ENCODE measurements at places on chromosomes 6 and 20.

- DNase-seq: no peak
These were observed 77.1 kb downstream of the CBFA2T2 start for GRCh38 chr20:33566781-33567603.

DNA sequence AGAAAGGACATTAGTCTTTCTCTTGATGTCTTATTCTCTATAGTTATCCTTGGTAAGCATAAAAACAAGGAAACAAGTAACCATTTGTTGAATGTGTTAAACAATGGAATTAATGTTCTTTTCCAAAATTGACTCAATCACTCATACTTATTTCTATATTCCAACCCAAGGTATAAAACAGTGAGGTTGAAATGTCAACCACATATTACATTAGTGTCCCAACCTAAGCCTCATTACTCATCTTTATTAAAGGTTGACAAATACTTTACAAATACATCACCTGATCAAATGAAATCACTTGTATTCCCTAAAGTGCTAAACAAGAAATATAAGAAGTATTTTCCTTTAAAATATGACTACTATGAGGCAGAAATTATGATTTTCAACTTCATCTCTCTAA, 100.5 kb downstream of the ASCC3 start:
- DNase-seq: no peak

GRCh38 chr20:47173596-47174216, 182.8 kb downstream of the ZMYND8 start:
- no peak for DNase-seq

DNA sequence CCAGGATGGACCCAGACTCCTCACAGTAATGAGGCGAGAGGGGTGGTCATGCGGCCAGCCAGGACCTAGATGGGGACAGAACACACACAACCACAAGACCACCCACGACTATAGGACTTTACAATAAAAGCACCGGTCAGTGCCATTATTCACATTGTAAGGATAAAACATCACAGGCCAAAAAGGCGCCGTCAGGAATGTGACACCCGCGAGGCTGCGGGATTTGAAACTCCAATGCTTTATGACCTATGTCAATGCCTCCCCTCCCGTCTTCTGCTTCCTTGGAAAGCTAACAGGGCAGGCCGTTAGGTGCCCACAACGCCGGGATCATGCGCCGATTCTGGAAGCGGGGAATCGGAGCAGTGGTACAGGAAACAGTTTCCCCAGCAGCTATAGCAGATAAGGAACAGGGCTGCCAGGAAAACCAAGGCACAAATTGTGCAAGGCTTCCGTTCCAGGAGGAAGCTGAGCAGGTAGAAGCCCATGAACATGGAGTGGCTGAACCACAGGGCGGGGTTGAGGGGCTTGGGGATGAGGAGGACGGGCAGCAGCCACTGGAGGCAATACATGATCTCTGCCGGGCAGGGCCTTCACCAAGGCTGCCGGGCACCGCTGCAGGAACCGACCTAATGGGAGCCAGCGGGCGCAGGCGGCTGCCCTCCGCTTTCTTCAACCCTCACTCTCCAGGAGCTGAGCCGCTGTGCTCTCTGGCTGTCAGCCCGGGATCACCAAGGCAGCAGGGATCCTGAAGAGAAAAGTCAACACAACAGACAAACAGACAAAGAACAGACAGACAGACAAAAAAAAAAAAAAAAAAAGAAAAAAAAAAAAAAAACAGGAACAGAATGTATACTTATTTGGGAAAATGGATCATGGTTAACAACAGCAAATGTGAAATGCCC, 2.2 kb upstream of the NNAT start:
- no peak for DNase-seq

- no peak for DNase-seq
These were observed 55.9 kb downstream of the NINL start for GRCh38 chr20:25529295-25529951.

- DNase-seq: no peak
These were observed 159.8 kb downstream of the NRN1 start for GRCh38 chr6:5846889-5847288.

GRCh38 chr6:93407186-93407585, 12.2 kb downstream of the EPHA7 start:
- DNase-seq: no peak

Measured in CD8-positive, alpha-beta T cell (primary cell).